ENCODE measurements at places on chromosomes 6 and 20.

GRCh38 chr6:34152806-34153520, 7.1 kb upstream of the GRM4 start:
- DNase-seq = no peak

DNA sequence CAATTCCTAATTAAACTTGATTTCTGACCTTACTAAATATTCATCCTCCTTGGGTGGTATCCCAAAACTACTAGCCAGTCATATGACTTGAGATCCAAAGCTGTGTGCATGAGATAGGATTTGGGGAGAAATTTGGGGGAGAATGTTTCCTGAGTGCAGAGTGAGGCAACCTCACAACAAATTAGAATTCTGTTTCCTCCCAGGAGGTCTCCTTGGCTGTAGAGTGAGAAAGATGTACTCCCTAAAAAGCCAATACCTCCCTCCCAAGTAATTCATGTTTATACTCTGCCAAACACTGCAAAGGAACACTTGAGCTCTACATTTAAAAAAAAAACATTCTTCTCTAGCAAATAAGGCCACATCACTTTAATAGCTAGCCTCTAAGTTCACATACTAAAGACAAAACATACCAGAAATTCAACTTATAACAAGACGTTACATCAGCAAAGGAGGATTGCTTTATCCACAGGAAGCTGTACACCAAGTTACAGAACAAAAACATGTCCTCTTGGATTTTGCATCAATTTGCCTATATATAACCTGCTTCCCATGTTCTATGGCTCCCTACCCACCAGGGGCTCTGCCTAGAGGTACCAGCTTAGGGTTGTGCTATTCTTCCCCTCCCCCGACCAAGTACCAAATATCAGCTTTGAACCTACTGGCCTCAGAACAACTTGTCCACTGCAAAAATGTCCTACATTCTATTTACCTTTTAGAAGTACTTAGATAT, 15.4 kb upstream of the TMEM30A start:
- no peak for DNase-seq

GRCh38 chr6:4210629-4211419, 75.4 kb upstream of the ECI2 start:
- DNase-seq = peak; percentile 66

DNA sequence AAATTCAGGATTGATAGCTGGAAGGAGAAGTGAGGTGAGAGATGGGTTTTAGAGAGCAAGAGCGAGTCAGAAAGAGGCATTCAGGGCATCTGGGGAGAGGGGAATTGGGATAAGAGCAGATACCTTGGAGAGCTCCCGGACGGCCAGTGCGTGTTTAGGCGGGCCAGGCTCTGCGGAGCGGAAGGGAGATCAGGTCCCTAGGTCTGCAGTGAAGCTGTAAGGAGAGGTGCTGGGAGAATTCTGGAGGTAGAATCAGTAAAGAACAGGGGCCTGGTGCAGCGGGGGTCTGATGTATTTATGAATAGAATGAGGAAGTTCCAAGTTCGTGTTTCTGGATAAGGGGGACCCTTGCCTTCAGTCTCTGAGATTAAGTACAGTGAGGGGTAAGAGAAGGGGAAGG, 47.4 kb upstream of the FAM83D start:
- DNase-seq = no peak

DNA sequence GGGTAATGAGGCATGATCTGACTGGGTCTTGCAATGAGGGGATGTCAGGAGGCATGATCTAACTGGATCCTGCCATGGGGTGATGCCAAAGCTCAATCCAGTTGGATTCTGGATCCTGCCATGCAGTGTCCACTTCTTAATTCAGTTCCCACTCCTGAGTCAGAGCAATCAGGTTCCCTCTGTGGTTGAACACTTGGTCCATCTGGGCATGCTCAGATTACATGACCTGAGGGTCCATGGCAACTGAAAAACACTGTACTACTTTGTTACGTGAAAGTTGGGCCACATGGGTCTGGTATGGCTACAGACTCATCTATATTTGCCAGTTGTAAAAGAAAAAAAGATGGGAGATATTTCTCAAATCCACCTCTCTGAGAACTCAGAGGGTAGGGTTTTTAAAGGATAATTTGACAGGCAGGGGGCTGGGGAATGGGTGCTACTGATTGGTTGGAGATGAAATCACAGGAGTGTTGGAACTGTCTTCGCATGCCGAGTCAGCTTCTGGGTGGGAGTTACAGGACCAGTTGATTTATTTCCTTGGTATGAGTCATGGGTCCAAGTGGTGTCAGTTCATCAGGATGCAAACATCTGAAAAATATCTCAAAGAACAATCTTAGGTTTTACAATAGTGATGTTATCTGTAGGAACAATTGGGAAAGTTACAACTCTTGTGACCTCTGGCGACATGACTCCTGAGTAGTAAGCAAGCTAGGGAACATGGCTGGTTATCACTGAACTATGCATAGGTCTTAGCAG, 21.6 kb downstream of the C6orf163 start:
- DNase-seq = no peak

- DNase-seq = no peak
Measured at GRCh38 chr6:153043719-153044118, 41.2 kb upstream of the MTRF1L start.

GRCh38 chr6:123118811-123119210, 122.8 kb downstream of the CLVS2 start:
- DNase-seq = no peak

DNA sequence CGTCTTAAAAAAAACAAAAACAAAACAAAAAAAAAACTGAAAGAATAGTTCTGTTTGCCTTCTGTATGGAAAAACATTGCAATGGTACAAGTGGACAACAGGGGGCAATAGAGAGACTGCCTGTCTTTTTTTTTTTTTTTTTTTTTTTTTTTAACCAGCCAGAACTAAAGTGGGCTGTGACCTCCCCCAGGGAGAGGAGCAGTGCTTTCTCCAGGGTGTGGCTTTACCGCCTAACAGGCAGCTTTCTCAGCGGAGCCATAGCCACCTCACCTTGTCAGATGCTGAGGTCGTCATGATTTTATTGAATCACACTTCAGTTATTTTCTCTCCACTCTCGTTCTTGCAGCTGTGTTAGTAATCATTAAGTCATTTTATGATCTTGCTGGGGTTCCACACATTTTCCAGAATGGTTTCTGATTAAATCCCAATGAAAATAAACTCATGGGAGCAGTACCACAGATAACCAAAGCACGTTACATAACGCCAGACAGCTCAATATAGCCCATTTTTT, 78.4 kb downstream of the GMPR start:
- no peak for DNase-seq

DNA sequence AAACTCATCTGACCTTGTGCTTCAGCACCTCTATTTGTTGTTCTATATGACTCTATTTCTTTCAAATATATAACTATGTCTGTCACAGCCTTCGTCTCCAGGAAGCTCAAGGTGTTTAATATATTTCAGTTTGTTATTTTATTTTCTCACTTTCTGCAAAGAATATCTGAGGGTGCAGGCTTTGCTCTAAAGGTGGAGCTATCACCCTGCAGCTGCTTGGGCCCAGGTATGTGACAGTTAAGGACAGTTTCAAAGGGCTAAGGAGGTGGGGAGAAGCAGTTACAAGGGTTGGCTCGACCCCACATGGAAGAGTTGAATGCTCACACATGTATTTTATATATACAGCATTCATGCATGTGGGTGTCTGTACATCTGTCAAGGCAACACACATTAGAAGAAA, 405.6 kb downstream of the BTBD9 start:
- no peak for DNase-seq

DNA sequence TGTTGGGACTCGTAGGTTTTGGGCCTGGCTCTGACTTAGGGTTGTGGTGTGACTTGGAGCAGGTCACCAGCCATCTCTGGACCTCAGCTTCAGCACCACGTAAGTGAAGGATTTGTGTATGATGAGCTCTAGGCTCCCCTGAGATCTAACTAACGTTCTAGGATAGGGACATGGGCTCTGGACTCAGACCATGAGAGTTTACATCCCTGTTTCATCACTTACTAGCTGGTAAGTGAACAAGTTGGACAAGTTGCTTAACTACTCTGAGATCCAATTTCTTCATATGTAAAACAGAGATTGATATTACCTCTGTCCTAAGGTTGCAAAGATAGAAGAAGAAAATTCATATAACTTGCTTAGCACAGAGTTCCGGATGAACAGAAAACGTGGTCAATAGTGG, 20.3 kb upstream of the PNPLA1 start:
- DNase-seq = no peak

DNA sequence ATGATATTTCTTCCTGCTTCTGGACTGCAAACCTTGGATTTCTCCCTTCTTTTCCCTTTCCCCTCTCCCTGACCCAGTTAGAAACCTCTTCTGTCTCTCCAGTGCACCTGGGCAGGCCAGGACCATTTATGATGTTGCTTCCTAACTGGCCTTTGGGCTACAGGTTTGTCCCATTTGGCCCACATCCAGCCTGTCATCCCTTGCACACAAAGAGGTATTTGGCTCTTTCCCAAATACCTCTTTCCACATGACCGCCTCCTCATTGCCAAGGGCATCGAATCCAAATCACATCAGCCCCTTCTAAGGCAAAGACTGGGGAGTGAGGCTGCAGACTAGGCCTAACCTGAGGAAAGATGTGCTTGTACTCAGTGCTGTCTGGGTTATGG, 13.6 kb downstream of the FGD2 start:
- DNase-seq = no peak

DNA sequence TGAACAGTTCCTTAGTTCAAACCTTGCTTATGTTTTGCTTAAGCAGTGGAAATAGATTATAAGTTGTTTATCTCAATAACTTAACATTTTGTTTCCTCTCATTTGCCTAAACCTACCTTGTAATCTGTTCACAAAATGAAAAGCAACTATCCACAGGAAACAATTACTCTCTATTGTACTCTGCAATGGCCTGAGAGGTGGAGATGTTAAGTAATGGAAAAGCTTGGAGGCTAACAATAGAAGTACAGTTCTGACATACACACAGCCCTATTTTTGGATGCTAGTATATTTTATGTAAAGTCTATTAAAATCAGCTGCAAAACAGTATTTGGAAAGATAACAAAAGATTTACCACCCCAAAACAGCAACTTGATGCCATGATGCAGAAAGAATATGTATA, 82.1 kb downstream of the TINAG start:
- no peak for DNase-seq

DNA sequence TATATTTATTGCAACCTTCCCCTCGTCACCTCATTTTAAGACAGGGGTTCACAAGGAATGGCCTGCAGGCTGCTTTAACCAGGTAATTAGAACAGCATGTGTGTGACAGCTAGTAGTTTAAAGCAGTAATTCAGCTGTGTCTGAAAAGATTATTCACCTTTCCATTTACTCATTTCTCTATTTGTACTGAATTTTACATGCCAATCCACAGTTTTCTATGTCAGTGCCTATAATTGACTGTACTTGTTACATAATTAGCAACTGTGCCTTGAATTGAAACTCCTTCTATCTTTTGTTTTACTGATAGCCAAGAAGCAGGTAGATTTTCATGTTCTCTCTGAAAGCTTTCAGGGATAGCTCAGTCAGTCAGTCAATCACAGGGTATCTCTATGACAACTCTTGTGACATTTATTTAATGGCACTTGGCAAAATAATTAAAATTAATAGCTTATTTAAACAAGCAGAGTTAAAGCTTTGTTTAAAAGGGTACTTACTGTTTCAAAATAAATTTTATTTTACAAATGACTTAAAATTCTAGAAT, 214.0 kb downstream of the ZFAND3 start:
- DNase-seq = no peak

DNA sequence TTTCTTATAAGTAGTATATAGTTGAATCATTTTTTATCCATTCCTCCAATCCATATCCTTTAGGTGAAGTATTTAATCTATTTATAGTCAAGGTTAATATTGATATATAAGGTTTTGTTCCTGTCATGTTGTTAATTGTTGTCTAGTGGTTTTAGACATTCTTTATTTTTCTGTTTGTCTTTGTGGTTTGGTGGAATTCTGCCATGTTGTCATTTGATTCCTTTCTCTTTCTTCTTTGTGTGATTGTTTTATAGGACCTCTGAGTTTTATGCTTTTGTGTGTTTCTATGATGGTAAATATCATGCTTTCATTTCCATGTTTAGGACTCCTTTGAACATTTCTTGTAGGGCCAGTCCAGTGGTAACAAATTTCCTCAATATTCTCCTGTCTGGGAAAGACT, 450.3 kb upstream of the BTBD3 start:
- no peak for DNase-seq

DNA sequence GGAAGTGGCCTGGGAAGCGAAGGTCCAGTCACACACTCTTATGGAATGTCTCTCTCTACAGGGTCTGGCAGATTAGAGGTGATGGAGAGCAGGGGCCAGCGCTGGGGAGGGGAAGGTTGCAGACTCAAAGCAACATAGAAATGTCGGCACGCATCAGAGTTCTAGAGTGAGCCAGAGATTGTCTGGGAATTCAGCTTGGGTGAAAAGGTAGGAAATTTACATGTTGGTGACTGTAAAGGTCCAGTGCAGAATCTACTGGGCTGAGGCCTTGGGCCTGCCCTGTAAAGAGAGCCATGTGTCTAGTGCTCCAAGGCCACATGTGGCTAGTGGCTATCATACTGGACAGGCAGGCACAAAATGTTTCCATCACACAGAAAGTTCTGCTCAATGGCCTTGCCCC, 80.8 kb downstream of the FOXA2 start:
- DNase-seq = no peak

DNA sequence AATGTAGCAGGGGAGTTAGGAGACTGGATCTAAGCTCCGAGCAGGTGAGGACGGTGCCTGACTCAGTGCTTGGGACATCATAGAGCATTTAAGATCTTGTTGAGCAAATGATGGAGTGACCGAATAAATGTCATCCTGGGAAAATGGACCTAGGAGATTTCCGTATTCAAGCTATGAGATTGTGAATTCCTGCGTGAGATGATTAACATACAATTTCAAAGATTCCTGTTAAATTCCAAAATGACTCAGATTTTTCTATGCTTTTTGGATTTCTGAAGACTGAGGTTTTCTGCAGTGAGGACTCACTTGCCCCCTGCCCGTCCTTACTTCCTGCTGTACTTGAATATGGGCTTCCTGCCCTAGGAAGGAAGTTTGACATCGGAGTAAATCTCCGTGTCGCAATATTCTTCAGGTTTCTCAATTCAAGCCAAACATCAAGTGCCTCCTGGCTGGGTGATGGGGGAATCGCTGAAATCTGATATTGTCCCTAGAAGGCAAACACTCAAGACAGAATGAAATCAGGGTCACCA, 5.2 kb downstream of the SYTL3 start:
- DNase-seq = no peak

DNA sequence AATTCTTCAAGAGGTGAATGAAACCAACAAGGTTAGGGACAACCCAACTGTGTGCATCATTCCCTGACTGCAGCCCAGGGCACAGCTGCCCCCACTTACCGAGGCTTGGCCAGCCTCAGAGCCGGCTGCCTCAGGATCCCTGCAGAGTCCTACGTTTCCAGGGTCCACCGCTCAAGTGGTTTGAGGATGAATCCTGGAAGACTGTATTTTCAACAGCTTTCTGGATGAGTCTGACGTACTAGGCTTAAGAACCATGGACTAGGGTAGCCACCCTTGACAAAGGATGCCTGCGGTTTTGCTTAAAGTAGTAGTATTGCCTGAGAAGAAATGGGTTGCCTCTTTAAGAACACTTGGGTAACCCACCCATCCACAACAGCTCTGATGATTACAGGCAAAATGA, 101.4 kb downstream of the FOXC1 start:
- DNase-seq = no peak
